Left lobe of liver (tissue), 2 donors: ENCODE measurements at places on chromosomes 4 and X. TPM values are rescaled to one million over a fixed set of nuclear protein-coding genes. Genes with fewer than 3 reads are reported as not detected.

GRCh38 chrX:30627818-30628652, 25.2 kb upstream of the GK start:
- no peak for DNase-seq

DNA sequence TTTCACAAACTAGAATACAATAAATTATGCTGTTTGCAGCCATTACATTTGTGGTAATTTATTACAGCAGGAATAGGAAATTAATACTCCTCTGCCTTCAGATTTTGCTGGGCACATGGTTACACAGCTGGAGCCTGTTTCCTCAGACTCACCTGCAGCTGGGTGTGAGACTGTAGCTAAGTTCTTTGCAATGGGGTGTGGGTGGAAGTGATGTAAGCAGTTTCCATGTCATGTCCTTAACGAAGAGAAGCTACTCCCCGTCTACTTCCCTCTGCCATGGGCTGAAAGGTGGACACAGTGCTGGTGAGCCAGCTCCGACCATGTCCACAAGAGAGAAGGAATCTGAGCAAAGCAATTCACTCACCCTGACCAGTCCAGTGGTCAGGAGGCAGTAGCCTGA, 18.2 kb downstream of the SH3KBP1 start:
- DNase-seq, result no peak

DNA sequence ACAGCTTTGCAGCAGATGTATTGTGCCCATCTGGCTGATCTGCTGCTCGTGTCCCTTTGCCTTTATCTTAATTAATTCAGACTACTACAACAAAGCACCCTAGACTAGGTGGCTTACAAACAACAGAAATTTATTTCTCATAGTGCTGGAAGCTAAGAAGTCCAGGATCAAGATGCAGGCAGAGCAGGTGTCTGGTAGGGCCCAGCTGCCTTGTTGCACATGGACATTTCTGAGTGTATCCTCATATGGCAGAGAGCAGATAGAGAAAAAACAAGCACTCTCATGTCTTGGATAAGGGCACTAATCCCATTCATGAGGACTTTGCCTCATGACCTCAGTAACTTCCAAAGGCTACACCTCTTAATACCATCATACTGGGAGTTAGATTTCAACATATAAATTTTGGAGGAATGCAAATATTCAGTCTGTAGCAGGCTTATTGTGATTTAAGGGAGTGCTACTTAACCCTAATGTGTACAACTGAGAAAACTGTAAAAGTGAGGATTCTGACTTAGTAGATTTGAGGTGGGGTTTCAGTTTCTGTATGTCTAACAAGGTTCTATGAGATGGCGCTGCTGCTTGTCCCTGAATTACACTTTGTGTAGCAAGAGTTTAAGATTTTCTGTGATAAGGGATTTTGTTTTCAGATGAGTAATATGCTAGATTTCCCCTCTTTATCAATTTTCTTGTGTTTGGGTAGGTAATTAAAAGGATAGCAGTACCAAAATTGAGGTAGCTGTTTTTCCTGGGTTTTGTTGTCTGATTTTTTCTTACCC, 473.2 kb upstream of the TECRL start:
- DNase-seq, result no peak

GRCh38 chr4:52694936-52695335, 35.8 kb upstream of the USP46 start:
- DNase-seq, result no peak

DNA sequence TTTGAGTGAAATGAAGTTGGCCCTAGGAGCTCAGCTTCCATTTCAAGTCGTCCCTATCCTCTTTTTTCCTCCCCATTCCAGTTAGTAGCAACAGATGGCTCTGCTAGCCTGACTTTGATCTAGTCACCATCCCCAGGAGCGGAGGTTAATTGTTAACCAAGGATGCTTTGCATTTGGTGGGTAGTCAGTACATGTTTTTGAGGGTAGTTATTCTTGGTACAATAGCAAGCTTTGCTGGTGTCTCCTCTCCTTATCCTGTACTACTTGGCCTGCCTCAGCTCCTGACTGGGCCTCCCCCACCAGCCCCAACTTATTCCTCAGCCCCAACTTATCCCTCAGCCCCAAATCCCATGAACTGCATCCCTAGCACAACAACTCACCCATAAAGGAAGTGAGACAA, 14.8 kb upstream of the RTL5 start:
- no peak for DNase-seq

- DNase-seq, result no peak
Observed at GRCh38 chr4:120299631-120300030, 233.0 kb upstream of the MAD2L1 start.

GRCh38 chr4:20416800-20417199, 165.1 kb downstream of the SLIT2 start:
- DNase-seq, result no peak

- DNase-seq, result no peak
Observed at GRCh38 chr4:149173241-149174013, 642.2 kb downstream of the IQCM start.

GRCh38 chr4:101813604-101814003, 23.1 kb downstream of the BANK1 start:
- DNase-seq, result no peak

DNA sequence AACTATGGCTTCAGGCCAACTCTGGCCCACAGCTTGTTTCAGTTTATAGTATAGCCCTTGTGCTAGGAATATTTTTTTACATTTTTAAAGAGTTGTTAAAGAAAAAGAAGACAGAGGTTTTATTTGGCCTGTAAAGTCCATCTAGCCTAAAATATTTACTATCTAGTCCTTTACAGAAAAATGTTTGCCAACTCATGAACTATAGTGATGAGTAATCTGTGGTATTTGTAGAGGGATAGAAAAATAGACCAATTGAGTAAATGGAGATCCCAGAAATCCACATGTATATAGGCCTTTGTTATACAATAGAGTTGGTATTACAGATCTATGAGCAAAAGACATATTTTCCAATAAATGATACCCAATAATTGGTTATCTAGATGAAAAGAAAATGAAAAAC, 288.7 kb downstream of the PRDM5 start:
- DNase-seq, result no peak

GRCh38 chr4:146382194-146382593, 139.5 kb downstream of the SLC10A7 start:
- no peak for DNase-seq

The FGF2 gene
- total RNA-seq, result 1.2 TPM
